Brain (organoid and tissue), 16 donors: ENCODE measurements at places on chromosomes 4 and X.
A peak's percentile ranks its signal among the peaks of the same experiment; 100 is the strongest.

- no peak for DNase-seq
These were observed 293.2 kb upstream of the EMCN start for GRCh38 chr4:100811046-100811445.

GRCh38 chrX:110042496-110042895 lies 39.6 kb downstream of the TMEM164 start:
- DNase-seq = no peak

GRCh38 chr4:47075919-47076318 lies 44.6 kb downstream of the GABRB1 start:
- no peak for DNase-seq

DNA sequence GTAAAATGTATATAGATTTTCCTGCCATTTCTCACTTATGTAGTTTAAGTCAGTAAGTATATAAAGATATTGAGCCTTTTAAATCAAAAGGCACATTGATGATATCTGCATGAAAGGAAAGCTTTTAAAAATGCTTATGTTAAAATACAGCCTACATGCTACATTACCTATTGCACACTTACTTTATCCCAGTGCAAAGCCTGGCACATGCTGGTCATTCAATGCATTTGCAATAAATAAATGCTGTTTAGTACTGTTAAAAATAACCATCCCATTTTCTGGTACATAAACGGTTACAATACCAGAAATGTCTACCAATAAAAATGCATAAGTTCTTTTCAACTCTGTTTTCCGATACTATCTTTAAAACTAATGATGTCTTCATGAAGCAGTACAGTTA lies 22.1 kb upstream of the SPATA4 start:
- DNase-seq = no peak

- DNase-seq = peak; percentile 50
These were observed 1476.9 kb downstream of the ARAP2 start for GRCh38 chr4:34767407-34767806.

DNA sequence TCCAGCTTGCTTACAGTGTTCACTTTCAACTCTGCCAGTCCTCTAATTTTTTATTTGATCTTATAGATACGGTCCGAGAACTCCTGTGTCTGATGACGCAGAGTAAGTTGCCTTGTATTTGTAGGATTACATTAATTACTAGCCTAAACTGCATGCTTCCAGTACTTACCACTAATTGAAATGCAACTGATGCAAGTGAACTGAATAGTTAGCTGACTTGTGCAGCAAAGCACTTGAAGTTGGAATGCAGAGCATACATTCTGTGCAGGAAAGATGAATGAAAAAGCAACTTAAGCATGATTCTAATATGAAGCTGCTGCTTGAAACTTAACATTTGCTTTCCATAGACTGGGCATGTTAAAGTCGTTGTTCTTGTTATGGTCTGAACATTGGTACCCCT lies 100.9 kb downstream of the LIMCH1 start:
- peak; percentile 32 for DNase-seq

DNA sequence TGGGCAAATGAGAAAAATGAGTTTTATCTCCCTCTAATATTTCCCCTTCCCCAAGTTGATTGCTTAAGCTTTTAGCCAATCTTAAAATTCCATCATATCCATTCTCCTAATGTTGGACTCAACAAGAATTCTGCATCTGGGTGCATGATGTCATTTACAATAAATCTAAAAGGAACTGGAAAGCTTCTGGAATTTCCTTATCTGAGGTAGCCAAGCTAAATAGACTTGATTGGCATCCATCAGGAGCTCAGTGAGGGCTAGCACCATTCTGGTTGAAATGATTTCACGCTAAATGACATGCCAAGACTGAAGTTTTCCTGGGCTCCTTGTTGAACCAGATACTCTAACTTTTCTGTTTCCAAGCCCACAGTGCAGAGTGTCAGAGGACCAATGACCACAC lies 110.3 kb upstream of the SCML1 start:
- DNase-seq = no peak

DNA sequence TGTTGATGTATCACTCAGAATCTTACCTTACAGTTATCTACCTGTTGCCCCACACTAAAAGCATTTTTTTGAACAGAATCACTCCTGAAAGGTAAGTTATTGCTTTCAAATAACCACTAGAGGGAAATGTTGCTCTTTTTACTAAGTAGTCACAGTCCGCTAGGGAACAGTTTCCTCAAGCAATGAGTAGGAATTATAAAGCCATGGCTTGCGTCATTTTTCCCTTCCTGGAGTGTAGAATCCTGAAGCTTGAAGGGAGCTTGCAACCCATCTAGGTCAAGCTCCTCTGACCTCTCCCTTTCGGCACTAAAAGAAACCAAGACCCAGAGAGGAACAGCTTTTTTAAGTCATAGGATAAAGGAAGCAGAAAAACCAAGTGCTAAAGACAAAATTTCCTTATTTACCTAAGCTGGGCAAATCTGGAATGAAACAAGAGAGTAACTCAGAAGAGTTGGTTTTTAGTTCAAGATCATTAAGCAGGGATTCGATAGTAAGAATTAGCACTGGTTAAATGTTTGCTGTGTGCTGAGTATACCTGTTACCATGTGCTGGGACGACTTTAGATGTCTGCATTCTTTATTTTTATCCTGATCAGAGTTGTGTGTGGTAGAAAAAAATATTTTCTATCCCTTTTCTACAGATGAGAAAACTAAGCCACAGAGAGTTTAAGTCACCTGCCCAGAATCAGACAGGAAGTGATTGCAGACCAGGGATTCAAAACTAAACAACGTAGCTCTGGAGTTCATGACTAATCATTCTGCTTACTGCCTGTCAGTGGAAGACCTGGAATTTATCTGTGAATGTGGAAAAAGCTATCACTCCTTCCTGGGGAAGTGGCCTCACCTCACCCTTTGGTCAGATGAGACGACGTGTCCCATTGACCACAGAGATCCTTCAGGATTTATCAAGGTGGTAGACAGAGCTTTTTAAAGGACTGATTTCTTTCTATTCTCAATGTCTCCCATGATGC lies 631.5 kb downstream of the RAB28 start:
- peak; percentile 77 for DNase-seq

GRCh38 chr4:77852892-77853495 lies 9.6 kb upstream of the MRPL1 start:
- no peak for DNase-seq

- DNase-seq = no peak
These were observed 528 bp upstream of the FGF2 start for GRCh38 chr4:122826079-122826527.

- no peak for DNase-seq
These were observed 1.8 kb upstream of the TMEM128 start for GRCh38 chr4:4249866-4250265.

DNA sequence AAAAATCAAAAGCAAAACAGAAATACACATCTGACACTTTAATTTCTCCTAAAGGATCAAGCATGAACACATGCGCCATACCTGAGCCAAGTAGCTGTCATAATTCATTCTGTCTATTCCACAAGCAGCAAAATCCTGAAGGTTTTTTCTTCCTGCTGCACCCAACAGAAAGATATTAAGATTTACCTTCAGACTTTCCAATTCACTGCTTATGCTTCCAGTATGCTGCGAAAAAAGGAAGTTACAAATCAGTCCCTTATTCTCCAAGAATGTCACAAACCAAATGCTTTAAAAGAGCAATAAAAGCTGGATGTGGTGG lies 29.2 kb upstream of the FGFBP2 start:
- peak; percentile 15 for DNase-seq

DNA sequence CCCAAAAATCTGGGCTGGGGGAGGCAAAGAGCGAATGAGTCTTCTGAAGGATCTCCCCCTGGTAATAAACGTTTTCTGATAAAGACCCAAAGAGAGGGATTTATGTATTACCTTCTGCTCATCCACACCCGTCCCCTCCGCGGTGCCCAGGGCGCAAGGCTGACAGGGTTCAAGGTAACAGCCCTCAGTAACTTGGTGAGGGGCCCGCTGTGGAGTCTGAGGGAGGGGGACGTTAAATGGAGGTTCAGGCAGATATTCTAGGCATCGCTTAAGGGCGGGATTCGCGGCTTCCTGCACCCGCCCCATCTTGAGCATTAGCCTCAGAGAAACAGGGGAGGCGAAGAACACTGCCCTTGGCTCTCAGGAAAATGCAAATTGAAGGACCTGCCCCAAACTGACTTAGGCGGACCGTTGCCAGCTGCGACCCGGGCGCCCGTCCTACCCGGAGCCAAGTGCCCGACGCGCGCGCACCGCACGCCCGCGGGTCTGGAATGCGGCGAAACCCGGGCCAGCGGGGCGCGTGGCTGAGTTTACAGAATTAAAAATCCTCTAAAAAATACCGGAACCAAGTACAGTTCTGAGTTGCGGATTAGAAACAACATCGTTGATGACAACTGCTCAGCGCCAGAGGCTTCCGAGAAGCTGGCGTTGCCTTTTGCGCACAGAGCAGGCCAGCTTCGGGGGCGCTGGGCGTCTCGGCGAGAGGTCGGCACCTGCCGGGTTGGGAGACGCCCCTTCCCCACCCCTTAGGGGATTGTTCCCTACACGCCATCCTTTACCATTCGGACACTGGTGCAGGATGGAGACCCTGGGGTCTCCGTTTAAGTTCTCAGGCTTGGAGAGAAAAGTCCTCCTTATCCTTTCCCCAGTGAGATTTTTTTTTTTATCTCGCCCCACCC lies 2.8 kb downstream of the HELT start:
- peak; percentile 18 for DNase-seq

DNA sequence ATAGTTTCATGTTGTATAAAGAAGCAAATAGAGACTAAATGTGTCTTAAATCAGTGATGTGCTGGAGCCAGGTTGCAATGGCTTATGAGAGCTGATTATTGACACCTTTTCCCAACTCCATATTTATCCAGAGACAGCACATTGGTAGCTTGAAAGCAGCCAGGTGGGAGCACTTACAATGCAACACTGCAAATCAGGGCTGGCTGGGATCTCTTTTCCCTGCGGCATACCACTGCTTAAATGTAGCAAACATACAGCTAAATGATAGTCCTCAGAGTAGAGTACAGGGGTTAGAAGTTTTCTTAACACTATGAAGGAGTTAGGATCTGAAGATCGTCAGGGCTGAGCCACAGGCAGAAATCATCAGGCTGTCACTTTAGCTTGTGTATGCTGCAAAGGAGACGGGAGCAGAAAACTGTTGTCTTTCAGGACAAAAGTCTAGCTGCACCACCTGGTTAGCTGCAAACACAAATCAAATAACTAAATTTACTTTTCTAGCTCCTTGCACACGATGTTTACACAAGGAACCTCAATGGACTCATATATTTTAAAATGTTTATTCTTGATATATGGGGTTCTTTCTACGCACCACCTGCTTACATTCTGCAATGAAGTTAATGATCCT lies 527.3 kb downstream of the TLL1 start:
- DNase-seq = no peak

DNA sequence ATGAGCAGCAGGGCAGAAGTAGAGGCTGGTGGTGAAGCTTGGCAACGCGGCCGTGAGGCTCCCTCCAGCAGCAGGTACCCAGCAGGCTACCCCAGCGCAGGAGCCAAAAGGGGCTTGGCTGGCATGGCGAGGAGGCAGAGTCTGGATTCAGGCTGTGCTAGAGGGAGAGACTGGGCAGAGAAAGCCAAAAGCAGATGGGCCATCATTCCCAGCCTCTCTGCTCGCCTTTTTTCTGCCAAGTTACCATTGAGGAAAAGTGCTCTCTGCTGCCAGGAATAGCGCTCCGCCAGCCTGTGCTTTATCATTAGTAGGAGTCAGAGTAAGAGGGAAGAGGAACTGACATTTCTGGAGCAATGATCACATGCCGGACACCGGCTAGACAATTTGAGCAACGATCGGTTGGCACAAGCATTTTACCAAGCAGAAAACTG lies 28.7 kb upstream of the MAP3K15 start:
- DNase-seq = peak; percentile 96

DNA sequence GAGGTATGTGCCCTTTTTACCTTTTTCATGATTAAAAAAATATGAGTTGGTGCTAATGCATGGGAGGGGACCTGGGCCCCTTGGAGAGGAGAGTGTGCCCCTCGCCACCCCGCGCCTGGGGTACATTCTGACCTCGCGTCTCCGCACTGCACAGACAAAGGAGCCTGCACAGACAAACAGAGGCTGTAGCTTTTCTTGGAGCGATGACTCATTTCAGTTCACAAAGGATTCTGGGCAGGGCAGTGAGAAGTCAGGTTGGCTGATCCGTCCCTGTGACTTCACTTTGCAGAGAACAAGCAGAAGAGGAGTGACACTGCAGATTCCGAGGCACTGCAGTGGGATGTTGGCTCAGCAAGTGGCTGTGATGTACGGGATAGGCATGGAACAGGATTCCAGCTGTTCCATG lies 82.9 kb downstream of the STOX2 start:
- DNase-seq = peak; percentile 93

- DNase-seq = no peak
These were observed 31.3 kb upstream of the ETNPPL start for GRCh38 chr4:108794136-108794535.

- DNase-seq = no peak
These were observed 71.4 kb downstream of the PDLIM5 start for GRCh38 chr4:94523033-94523580.

GRCh38 chr4:102328045-102328444 lies 17.2 kb downstream of the SLC39A8 start:
- no peak for DNase-seq

GRCh38 chr4:169270810-169271691 lies at the start of gene SH3RF1:
SH3RF1 (minus strand) TSS chr4:169270956; CDS start chr4:169269212, 1,744 bp downstream.
- DNase-seq = peak; percentile 87

GRCh38 chrX:55213381-55213780 lies 6.8 kb upstream of the PAGE5 start:
- no peak for DNase-seq

DNA sequence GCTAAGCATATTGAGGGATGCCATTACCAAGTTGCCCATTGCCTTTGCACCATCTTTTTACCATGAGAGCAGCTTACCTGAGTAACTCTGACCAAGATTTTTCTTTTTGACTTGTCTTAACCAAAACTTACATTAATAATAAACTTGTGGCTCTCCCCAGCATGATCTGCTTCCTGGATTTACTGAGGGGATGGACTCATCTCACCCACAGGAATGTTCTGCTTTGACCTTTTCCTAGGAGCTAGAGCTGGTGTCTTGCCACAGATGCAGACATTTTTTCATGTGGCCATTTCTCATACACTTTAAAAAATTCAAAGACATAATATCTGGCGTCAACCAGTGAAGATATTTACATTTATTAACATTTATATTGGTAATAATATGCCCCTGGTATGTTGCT lies 79.2 kb upstream of the EFHC2 start:
- DNase-seq = no peak

DNA sequence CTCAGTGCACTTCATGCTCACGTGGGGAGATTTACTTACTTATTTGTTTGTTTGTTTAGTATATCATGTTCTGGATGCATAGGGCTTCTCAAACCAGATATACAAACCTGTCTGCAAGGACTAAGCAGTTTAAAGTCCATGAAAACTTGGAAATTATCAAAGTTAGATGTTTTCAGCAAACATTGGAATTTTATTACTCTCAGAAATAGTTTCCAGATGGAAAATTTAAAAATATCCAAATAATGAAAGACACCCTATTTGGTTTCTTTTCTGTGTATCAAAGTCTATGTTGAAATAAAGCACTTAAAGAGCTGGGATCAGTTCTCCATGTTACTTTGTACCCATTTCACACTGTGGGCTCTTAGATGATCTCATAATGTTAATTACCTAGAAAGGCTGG lies 312.1 kb downstream of the PPP1R2C start:
- DNase-seq = no peak
